ENCODE measurements at places on chromosomes 13 and 19. TPM values are rescaled to one million over a fixed set of nuclear protein-coding genes. Genes with fewer than 3 reads are reported as not detected.

The CNOT3 gene
- total RNA-seq = 61.2 TPM

The PNKP gene
- 99.6 TPM for total RNA-seq

- DNase-seq = no peak
Observed at GRCh38 chr19:3366753-3367627, 607 bp downstream of the NFIC start.

- DNase-seq = no peak
Observed at GRCh38 chr13:24184882-24185281, 24.4 kb downstream of the SPATA13 start.

- DNase-seq = no peak
Observed at GRCh38 chr13:50678464-50679162, 164.9 kb downstream of the DLEU7 start.

Measured in GM23338 (cell line).